ENCODE measurements at places on chromosomes 5 and 9.
A peak's percentile ranks its signal among the peaks of the same experiment; 100 is the strongest.

- DNase-seq, result no peak
Observed at GRCh38 chr5:32326216-32326772, 13.6 kb upstream of the MTMR12 start.

- DNase-seq, result no peak
Observed at GRCh38 chr9:18056269-18056992, 417.5 kb upstream of the ADAMTSL1 start.

DNA sequence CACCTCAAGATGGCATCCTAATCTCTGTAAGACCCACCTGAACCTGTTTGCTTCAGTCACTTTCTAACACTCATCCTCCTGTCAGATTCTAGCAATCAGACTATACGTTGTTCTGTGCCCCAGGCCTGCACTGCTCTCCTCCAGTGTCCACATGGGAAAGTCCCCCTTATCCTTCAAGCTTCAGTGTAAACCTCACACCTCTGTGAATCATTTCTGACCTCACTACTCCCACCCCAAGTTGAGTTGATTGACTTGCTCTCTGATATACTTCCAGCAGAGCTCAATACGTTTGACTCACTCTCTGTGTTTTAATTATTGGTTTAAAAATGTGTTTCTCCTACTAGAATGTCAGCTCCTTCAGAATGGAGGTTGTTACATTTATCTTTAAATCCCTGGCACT is 240.2 kb downstream of the FBXL17 start:
- DNase-seq, result peak; percentile 1

- no peak for DNase-seq
Observed at GRCh38 chr5:157603333-157604190, 28.0 kb upstream of the ADAM19 start.

- no peak for DNase-seq
Observed at GRCh38 chr5:109805883-109806282, 116.2 kb downstream of the MAN2A1 start.

- DNase-seq, result no peak
Observed at GRCh38 chr5:87151547-87151946, 116.1 kb upstream of the RASA1 start.

DNA sequence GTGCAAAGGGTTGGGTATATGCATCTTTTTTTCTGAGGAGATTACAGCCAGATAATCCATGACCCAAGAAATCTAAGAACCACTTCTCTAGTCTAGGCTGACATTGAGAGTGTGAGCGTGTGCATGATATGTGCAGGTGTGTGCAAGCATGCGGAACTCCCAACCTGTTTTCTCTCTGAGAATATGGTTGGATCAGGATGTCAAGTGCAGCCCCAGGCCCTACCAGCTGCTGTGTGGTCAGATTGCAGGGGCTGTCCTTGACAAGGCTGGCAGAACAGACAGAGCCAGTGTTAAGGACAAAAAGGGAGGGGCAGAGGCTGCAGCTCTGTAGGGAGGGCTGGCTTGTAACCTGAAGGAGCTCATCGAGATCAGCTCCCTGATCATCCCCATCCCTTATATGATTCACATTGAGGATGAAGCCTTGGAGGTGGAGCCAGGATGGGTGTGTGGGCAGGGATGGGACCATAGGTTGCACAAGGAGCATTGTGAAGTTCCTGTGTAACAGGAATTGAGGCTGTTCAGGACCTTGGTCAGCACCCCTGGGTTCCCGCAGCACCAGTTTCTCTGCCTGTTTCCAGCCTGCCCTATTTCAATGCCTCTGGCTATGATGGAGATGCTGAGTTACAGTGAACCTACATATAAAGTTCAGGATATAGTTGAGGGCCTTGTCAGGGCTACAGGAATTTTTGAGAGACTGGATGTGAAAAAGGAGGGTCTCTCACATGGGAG is 52.6 kb upstream of the ARAP3 start:
- no peak for DNase-seq

- DNase-seq, result no peak
Observed at GRCh38 chr5:179805529-179806249, 977 bp downstream of the MGAT4B start.

GRCh38 chr5:59236986-59237385 is 654.1 kb downstream of the RAB3C start:
- no peak for DNase-seq

- DNase-seq, result no peak
Observed at GRCh38 chr9:6818292-6818922, 60.6 kb downstream of the KDM4C start.

GRCh38 chr5:124748687-124749594 is 2.5 kb upstream of the ZNF608 start:
- DNase-seq, result no peak

DNA sequence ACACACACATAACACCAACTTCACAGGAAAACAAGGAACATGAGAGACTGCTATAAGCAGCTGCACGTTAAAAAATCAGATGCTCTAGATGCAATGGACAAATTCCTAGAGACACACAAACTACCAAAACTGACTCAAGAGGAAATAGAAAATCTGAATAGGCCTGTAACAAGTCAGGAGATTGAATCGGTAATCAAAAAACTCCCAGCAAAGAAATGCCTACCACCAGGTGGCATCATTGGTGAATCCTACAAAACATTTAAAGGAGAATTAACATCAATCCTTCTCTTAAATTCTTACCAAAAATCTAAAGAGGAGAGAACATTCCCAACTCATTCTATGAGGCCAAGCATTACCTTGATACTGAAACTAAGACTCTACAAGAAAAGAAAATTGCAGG is 54.9 kb downstream of the NDST1 start:
- no peak for DNase-seq

- no peak for DNase-seq
Observed at GRCh38 chr9:126623314-126623666, 9.6 kb downstream of the LMX1B start.

- DNase-seq, result no peak
Observed at GRCh38 chr9:124084087-124084486, 72.5 kb downstream of the LHX2 start.

GRCh38 chr5:59079622-59080620 is 497.0 kb downstream of the RAB3C start:
- DNase-seq, result no peak

DNA sequence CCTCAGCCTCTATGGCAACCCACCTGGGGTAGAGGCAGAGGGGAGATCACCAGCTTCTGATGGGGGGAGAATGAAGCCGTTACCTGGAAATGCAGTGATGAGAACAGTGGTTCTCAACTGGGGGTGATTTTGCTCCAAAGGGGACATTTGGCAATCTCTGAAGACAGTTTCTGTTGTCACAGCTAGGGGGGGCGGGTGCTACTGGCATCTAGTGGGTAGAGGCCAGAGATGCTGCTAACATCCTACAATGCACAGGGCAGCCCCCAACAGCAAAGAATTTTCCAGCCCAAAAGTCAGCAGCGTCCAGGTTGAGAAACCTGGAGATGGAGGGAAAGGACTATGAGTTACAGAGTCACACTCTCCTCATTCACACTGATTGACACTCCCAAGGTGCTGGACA is 84.5 kb downstream of the FGF1 start:
- no peak for DNase-seq

- no peak for DNase-seq
Observed at GRCh38 chr9:72485821-72486593, 35.4 kb upstream of the TMC1 start.

GRCh38 chr9:27619743-27620142 is 46.5 kb upstream of the C9orf72 start:
- DNase-seq, result no peak

DNA sequence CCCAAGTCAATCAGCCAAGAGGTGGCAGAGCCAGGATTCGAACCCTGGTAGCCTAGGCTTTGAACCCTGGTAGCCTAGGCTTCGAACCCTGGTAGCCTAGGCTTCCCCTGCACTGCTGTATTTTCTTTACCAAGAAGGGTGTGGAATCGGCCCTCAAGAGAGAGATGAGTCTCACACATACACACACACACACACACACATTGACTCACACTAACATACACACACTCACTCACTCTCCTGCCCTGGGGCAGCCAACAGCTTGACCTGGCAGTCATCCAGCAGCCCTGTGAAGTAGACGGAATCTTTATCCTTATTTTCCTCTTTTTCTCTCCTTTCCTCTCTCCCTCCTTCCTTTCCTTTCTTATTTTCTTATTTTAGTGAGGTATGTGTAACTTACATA is 55.4 kb upstream of the RPL26L1 start:
- no peak for DNase-seq

- DNase-seq, result no peak
Observed at GRCh38 chr5:159936686-159937329, 20.5 kb downstream of the ADRA1B start.

- DNase-seq, result no peak
Observed at GRCh38 chr5:9035346-9035745, 510.5 kb downstream of the SEMA5A start.

DNA sequence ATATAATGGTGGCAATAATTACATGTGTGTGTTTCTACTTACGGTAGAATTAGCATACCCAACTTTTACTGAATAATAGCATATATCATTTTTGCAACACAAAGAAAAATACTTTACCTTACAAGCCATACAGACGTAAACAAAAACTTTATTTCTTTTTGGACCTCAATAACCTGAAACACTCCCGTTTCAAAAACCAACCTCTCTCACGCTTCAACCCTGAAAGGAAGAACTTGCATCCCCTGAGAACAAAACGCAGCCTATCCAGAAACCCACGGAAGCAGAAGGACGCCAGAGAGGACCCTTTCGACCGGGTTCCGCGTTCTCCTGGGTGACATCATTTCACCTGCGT is at the start of gene RNF38:
Gene RNF38, minus strand, starts transcription at position 290 of the 352 bp plus-strand sequence. Its CDS starts 161 bp downstream, at position 129.
- DNase-seq, result no peak

DNA sequence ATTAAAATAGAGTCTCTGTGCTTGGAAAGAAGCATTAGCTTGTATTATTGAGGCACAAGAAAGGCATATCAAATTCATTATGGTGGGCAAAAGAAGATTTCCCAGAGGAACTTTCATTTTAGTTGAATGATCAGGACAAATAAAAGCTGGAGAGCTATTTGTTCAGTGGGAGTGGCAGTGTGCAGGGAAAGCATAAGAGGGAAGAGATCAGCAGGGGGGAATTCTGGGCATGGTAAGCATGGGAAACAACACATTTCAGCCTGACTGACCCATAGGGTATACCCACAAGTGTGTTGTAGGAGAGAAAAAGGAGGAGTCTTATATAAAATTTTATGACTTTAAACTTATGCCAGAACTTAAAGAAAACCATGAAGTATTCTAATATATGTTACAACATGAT is 167.7 kb upstream of the RASA1 start:
- DNase-seq, result no peak

DNA sequence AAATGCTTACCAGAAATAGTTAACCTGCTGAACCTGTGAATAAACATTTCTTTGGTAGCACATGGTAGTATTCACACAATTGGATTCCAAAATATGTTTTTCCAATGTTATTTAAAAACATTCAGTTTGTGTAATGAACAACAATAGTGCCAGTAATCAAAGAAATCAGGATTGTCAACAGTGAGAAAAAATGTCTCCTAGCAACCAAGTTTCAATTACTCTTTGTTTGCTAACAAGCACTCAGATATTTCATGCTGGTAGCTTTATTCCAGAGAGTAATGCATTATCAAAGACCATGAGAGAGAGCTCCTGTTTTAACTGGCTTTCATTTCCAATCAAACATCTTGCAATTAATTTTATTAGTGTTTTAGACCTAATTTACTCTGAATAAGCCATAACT is 768.1 kb upstream of the GRAMD2B start:
- no peak for DNase-seq

GRCh38 chr9:92631452-92632343 is 38.2 kb downstream of the IPPK start:
- no peak for DNase-seq

DNA sequence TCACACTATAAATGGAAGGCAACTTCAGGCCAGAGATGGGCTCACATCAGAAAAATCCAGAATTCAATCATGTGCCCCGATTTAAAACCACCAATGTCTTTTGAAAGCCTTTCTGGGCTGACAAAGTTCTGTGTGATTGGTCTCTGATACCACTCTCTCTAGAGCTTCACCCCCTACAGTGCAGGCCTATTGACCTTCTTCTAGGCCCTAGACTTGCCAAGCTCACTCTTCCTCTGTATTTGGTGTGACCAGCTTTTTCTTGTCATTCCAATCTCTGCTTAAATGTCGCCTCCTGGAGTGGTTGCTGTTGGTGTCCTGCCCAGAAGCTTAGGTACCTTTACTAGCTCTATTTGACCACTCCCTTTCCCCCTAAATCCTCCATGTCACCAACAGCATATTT is 78.7 kb downstream of the GCNT4 start:
- DNase-seq, result no peak

DNA sequence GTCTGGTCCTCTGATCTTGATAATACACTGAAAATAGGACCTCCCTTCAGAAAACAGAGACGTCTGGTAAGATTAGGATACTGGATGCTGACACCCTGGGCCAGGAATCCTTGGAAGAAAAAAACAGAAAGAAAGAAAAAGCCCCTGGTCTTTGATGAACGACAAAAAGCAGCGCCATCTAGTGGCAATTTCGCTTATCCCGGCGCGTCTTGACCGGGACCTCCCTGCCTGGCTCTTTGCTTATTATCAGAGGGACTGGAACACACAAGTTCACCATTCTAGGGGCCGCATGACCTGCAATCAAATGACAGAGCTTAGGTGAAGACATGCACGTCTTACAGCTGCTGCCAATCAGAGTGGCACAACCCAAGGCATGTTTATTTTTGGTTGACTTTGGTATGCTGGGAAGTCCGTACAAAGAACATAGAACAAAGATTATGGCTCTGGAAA is 114.9 kb upstream of the NFIB start:
- DNase-seq, result peak; percentile 28

- DNase-seq, result no peak
Observed at GRCh38 chr9:69250681-69251080, 74.3 kb upstream of the ENTREP1 start.

DNA sequence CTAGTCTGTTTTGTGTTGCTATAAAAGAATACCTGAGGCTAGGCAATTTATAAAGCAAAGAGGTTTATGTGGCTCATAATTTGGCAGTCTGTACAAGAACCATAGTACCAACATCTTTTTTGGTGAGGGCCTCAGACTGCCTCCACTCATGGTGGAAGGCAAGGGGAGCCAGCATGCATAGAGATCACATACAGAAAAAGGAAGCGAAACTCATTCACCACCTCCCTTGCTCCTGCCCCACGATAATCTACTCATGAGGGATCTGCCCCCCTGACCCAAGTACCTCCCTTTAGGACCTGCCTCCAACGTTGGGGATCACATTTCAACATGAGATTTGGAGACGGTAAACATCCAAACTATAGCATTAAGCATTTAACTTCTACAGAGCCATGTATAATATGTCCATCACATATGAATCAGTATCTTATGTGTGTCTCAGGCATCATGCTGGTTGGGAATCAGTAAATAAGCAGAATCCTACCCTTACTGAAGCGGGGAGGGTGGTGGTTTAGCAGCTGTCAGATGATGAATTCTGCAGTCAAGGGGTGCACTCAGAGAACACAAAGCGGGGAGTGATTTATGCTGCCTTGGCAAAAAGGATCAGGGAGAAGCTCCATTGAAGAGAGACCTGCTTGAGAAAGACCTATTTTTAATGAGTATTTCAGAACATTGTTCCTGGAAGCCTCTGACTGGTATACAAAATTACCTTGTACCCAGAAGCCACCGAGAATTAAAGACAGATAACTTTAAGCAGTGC is 34.8 kb downstream of the HMGXB3 start:
- no peak for DNase-seq
